Activated CD8-positive, alpha-beta memory T cell treated with anti-CD3 and anti-CD28 coated beads, Interleukin-2, amount 10 ng/mL, durations not matched to agents 7 days and 5 days (primary cell): ENCODE measurements at places on chromosomes 1 and 21.

- no peaks in the 10 kb centered on the region for H3K27me3 ChIP-seq
- H3K4me3 ChIP-seq: no peak overlapping the region
- no peaks in the 10 kb centered on the region for H3K4me1 ChIP-seq
- H3K36me3 ChIP-seq: no peaks in the 10 kb centered on the region
- no peak for DNase-seq
- no peak overlapping the region for H3K27ac ChIP-seq
These were observed 55.1 kb upstream of the RGS4 start for GRCh38 chr1:163013826-163014600.

DNA sequence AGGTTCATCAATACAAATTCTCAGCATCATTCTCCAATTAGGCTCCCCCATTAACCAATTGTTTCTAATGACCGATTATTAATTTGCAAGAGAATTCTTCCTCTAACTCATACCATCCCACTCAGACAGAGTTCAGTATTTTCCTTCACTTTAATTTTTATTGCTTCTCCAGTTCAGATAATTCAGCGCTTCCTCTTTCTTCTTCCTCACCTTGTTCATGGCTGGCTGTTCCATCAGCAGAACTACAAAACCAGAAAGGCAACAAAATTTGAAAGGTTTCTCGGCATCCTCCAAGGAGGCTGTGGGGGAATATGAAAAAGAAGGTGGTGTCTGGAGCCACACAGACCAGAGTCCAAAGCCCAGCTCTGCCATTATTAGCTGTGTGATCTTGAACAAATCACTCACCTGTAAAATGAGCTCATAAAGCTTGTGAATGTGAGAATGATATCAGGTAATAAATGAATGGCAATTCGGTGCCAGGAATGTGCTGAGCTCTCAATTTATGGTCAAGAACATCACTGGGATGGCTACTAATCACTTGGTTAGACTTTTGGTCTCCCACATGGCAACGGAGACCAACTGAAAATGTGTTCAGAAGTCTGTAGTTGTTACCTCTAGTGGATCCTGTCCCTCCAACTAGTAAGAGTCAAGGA is 11.7 kb upstream of the ZNF436 start:
- H3K4me1 ChIP-seq: no peaks in the 10 kb centered on the region
- H3K36me3 ChIP-seq: no peaks in the 10 kb centered on the region
- no peak overlapping the region for H3K27ac ChIP-seq
- no peaks in the 10 kb centered on the region for H3K27me3 ChIP-seq
- no peak for DNase-seq

DNA sequence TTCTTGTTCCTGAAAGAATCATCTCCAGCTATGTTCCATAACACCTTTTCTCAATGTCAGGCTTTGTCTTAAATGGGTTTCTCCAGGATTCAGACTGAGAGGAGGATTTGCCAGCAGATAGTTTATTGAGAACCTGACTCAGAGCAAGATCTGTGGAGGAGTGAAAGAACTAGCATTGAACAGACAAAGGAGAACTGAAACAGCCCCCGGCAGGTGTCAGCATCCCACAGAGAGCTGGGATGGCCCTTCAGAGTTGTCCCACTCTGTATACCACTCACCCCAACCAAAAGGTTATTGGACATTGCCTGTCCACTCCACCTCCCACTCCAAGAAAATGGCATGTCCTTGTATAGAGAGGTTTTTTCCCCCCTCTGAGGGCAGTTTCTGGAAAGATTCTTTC is 270.7 kb downstream of the PAPPA2 start:
- H3K36me3 ChIP-seq: no peaks in the 10 kb centered on the region
- H3K27ac ChIP-seq: no peak overlapping the region
- H3K4me3 ChIP-seq: no peak overlapping the region
- no peaks in the 10 kb centered on the region for H3K27me3 ChIP-seq

GRCh38 chr21:17736072-17736471 is 83.1 kb downstream of the C21orf91 start:
- peaks cover 4% of the 10 kb centered on the region for H3K36me3 ChIP-seq
- no peaks in the 10 kb centered on the region for H3K27me3 ChIP-seq
- peaks cover 4% of the 10 kb centered on the region for H3K4me1 ChIP-seq

GRCh38 chr1:173474097-173474779 is 2.9 kb upstream of the PRDX6 start:
- no peak overlapping the region for H3K27ac ChIP-seq
- no peak for DNase-seq
- H3K27me3 ChIP-seq: no peaks in the 10 kb centered on the region
- peaks cover 49% of the 10 kb centered on the region for H3K36me3 ChIP-seq
- H3K4me1 ChIP-seq: peaks cover 35% of the 10 kb centered on the region
- no peak overlapping the region for H3K4me3 ChIP-seq

GRCh38 chr1:41466146-41466545 is 18.3 kb downstream of the EDN2 start:
- no peak overlapping the region for H3K4me3 ChIP-seq
- no peak overlapping the region for H3K27ac ChIP-seq
- no peaks in the 10 kb centered on the region for H3K36me3 ChIP-seq

- no peak overlapping the region for H3K4me3 ChIP-seq
- H3K27ac ChIP-seq: no peak overlapping the region
- H3K27me3 ChIP-seq: no peaks in the 10 kb centered on the region
- no peaks in the 10 kb centered on the region for H3K36me3 ChIP-seq
- no peak for DNase-seq
These were observed 206.1 kb downstream of the KAZN start for GRCh38 chr1:14804626-14805025.

- peaks cover 73% of the 10 kb centered on the region for H3K36me3 ChIP-seq
- peaks cover 78% of the 10 kb centered on the region for H3K4me1 ChIP-seq
- no peaks in the 10 kb centered on the region for H3K27me3 ChIP-seq
- H3K4me3 ChIP-seq: peak overlapping the region; percentile 94
- H3K27ac ChIP-seq: peak overlapping the region; percentile 96
These were observed 3.7 kb downstream of the FASLG start for GRCh38 chr1:172662464-172663109.

DNA sequence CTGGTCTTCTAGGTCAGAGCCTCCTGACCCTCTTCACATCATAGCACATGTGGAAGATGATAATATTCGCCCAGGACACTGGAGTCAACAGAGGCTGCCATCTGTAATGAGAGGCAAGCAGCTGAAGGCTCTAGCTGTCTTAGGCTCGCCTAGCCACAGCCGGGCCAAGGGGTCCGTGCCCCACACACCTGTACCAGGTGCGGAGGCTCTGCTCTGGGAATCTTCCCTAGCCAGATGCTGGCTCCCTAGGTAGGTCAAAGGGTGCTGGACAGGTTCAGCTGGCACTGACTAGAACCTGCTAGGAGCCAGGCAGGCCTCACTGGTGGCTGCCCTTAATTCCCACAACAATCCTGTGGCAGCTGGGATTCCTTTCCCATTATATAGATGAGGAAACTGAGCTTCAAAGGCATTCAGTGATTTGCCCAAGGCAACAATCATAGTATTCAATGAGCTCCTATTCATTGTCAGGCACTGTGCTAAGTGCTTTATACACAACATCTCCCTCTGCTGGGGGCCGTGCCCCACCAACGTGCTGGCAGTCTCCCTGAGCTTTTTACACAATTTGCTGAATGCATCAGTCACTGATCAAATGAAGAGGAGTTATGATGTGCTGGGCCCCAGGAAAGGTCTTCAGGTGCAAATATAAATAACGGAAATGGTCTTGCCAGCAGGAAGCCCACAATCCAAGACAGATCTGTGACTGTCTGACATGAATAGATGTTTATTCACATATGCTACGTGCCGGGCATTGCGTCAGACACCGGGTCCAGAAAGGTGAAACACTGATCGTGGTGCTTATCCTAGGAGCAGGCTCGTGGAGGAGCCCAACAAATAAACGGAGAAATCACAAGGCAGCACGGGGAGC is 58.0 kb downstream of the DDX20 start:
- DNase-seq: no peak
- no peak overlapping the region for H3K4me3 ChIP-seq
- no peaks in the 10 kb centered on the region for H3K36me3 ChIP-seq
- H3K4me1 ChIP-seq: no peaks in the 10 kb centered on the region
